ENCODE measurements at places on chromosomes 7 and 10.

DNA sequence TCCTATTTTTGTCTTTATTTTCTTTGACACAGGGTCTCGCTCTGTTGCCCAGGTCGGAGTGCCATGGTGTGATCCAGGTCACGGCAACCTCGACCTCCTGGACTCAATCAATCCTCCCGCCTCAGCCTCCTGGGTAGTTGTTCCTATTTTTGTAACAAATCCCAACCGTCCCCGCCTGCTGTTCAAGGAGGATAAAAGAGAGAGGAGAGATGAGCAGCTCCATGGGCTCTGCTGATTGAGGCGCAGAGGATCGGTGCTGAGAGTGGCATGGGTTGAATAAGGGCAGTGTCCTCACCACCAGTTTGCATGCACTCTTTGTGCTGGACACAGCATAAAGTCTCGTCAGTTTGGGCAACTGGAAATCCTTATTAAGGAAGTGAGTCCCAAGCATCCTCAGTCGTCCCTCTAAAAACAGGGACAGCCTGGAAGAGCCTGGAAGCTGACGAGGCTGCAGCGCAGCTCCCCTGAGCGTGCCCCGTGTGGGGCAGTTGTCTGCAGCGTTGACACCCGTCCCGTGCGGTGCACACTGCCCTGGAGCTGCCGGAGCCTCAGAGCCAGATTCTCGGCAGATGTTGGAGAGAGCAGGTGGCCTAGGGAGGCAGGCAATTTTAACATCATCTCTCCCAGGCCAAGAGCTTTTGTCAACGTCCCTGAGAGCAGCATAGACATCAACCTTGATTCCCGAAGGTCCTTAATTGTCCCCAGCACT lies 404.2 kb upstream of the RNF32 start:
- DNase-seq: no peak

GRCh38 chr10:31171402-31172083 lies 139.9 kb upstream of the ZNF438 start:
- DNase-seq: no peak

GRCh38 chr7:44216521-44217222 lies 15.9 kb downstream of the YKT6 start:
- no peak for DNase-seq

GRCh38 chr10:5404208-5405041 lies at the start of gene TUBAL3:
TSS of gene TUBAL3 (minus strand) at chr10:5404828. CDS start at chr10:5404792, 36 bp downstream.
- no peak for DNase-seq

DNA sequence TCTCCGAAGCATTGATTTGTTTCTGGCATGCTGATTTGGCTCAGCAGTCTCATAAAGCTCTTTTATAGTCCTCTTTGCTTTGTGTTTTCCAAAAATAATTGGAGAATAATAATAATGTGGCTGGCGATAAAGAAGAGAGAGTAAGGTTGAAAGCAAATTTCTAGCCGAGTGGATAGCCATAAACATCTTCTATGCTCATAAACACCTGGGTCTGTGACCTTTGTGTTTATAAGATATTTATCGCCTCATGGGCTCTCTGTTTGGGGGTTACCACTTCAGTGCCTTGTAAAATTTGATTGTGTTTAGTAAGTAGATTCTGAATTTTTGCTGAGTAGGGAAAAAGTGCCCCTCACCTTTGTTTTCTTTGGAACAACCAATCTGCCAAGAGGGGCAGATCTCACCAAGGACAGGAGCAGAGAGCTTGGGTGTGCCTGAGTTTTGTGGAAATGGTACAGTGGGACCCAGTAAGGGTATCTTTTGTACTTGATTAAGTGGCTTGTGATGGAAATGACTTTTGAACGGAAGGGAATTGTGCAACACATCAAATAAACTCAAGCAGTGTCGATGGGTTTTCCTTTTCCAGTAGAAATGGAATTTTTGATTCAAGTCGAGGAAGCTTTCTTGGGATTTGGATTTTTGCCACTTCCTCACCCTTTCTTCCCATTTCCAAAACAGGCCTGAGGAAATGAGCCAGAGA lies 220.5 kb downstream of the AUTS2 start:
- no peak for DNase-seq

DNA sequence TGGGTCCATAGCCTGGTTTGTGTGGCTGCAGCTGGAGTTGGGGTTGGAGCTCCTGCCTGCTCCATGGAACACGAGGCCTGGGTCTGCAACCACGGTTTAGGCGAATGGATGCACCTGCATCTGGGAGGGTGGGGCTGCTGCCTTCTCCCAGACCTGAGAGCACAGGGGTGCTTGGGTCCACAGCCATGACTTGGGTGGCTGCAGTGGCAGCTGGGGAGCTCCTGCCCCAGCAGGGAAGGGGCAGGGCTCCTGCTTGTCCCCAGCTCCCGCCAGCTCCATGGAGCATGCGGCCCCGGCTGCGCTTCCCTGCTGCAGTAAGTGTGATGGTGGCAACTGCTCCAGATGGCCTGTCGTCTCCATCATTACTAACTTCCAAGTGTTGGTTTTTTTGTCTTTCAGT lies 571.1 kb upstream of the LRRN3 start:
- DNase-seq: no peak

- no peak for DNase-seq
Measured at GRCh38 chr7:119935418-119936025, 337.5 kb upstream of the KCND2 start.

DNA sequence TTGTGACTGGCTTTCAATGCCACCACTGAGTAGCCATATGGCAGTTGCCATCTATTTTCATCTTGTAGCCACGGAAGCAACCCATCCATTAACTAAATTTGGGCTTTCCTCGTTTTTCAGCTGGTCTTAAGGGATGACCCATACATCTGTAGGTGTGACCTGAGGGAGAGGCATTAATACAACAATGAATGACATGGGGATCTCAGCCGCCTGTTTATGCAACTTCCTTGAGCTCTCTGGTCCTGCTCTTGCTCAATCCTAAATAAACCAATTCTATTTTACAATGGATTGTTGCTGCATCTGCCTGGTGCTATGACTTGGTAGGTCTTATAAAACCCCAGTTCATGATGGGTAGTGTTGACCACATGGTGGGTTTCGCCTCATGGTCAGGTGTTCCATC lies 21.9 kb upstream of the ADAM22 start:
- DNase-seq: no peak

DNA sequence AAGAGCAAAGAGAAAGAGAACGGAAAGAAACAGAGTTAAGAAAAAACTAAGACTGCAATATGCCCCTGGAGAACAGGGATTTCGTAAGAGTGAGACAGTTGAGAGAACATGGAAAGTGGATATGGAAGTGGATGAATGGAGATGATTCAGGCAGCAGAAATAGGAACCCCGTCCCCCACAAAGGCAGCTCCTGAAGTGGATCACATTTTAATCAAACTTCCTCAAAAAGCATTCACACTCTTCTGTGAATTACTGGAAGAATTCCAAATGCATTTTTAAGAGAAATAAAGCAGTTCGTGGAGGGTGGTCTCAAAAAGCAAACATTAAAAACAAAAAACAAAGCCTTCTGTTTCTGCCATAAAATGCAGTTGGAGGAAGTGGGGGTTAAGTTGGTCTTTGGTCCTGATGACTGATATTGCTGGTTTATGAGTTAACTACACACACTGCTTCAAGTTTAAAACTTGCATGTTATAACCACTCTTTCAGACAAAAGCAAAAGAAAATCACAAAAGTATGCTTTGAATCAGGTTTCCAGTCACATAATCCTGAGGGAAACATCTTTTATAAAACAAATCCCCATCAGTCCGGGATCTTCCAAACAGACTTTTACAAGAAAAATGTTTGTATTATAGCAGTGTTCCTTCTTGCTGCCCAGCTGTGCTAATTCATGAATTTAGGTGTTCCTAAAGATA lies 214.3 kb downstream of the FANK1 start:
- no peak for DNase-seq

DNA sequence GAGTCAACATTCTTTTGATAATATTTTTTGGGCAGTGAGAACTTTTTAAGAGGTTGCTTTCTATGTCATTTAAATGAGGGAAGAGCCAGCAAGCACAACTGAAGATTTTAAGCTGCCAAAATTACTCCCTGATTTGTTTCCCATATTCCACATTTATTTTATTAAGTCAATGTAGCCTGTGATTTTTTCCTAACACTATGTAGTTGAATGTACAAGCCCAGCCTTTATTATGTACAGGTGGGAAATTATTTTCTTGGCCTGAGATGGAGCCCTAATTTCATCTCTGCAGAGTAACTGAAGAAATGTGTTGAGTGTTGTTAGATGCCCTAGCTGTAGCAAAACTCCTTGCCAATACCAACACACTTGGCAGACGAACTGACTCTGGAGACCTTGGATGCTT lies 83.1 kb upstream of the MINDY3 start:
- DNase-seq: no peak

- no peak for DNase-seq
Measured at GRCh38 chr10:13104697-13105096, 4.7 kb downstream of the OPTN start.

DNA sequence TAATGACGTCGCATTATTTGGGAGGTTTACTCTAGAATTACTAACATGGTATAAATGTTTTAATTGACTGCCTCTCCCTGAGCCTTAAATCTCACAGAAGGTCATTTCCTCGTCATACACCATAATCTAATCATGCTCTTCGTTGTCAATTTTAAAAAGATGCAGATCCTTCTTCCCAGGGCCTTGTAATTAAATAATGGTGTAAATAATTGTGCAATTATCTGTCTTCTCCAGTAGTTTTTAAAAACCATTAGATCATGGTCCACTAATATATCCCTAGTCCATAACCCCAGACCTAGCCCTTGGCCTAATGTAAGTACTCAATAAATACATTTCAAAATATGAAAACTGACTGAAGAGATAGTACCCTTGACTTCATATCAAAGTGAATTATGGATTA lies 181.5 kb upstream of the GNAI1 start:
- no peak for DNase-seq

DNA sequence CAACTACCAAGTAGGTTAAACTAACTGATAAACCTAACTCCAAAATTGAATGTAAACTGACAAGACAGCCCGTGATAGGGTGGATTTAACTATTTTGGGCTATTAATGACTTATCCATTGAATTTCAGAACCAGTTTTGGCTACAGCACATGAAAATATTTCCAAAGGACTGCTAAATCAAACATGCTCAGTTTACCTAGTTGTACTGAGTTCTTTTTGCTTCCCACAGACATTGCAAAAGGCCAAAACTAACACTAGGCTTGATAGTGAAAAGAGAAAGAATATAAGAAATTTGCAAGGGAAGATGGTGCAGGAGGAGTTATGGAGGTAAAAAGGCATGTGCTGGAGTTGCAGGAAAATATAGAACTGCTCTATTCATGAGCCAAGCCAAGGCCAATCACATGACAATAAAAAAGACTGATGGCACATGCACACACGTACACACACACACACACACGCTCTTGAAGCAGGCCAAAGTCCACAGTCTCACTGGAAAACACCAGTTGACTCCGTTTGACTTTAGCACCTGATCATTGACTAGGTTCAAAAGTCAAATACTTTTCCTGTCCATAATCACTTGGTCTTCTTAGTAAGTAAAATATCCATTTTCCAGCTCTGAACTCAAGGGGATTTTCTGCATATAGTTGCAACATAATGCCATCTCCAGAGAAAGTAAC lies 76.0 kb upstream of the AGBL3 start:
- DNase-seq: no peak

- no peak for DNase-seq
Measured at GRCh38 chr10:75342397-75342796, 59.2 kb downstream of the ZNF503 start.

DNA sequence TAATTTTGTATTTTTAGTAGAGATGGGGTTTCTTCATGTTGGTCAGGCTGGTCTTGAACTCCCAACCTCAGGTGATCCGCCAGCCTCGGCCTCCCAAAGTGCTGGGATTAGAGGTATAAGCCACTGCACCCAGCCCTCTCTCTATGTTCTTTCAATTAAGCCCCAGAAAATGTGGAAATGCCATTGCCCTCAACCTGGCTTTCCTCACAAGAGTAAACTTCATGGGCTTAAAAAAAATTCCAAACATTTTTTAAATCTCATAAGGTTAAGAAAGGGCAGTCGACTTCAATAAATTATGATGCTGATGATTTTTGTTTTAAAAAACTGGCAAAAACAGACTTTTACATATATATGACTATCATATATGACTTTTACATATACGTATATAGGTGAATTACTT lies 107.6 kb downstream of the TES start:
- DNase-seq: no peak

GRCh38 chr10:100736144-100736808 lies 9.1 kb upstream of the PAX2 start:
- no peak for DNase-seq

GRCh38 chr7:55887821-55888247 lies 578 bp downstream of the ZNF713 start:
- no peak for DNase-seq

GRCh38 chr10:71511206-71511605 lies 114.5 kb downstream of the CDH23 start:
- no peak for DNase-seq

All from stimulated activated CD8-positive, alpha-beta memory T cell treated with anti-CD3 and anti-CD28 coated beads, Interleukin-4, amount 100 ng/mL, for 1 hour (primary cell).